ENCODE measurements at places on chromosomes 3 and 15.

GRCh38 chr15:101062471-101063171 is 143.5 kb downstream of the LRRK1 start:
- DNase-seq = peak; percentile 51

GRCh38 chr3:18246336-18247060 is 178.6 kb downstream of the SATB1 start:
- no peak for DNase-seq

DNA sequence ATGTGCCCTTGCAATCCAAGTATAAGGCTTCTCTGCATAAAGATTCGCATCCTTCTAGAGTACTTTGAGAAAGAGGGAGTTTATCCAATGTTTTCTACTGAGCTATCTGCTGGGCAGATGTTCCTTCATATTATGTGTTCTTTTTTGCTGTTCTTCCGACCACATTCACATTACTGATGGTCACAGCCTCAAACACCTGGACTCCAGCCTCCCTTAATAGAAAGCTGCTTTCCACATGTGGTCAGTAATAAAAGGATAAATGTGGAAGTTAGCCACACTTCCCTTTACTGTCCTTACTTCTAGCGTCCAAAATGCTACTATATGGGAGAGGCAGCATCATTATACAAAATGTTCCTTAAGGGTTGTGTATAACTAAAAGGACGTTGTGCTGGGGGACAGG is 116.9 kb downstream of the CD47 start:
- DNase-seq = no peak

GRCh38 chr3:13529196-13530112 is 19.5 kb upstream of the FBLN2 start:
- DNase-seq = no peak

- DNase-seq = no peak
Measured at GRCh38 chr3:42556089-42556632, 25.6 kb downstream of the SEC22C start.

DNA sequence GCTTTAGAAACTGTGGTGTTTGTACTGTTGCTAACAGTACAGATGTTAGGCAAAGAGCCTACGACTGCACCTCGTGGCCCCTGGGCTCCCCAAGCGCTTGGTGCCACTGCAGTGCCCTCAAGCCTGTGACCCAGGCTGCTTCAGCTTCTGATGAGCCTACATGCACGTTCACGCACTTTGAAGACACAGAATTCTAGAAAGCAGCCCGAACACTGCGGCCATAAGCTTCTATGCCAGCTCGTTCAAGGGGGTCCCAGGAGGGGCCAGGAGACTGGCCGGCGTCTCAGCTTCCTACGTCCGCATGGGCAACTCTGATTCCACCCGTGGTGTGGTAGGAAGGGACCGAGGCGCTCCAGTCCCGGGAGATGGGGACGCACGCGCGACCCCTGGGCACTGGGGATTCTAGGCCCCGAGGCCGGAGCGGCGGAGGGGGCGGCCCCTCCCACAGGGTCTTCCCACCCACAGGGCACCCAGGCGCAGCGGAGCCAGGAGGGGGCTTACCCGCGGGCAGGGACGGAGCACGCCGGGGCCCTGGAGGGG is 653 bp downstream of the MYO5C start:
- DNase-seq = no peak

- no peak for DNase-seq
Measured at GRCh38 chr15:65259367-65259797, 27.3 kb downstream of the PARP16 start.

GRCh38 chr3:147422601-147423536 is 13.7 kb downstream of the ZIC1 start:
- no peak for DNase-seq

GRCh38 chr3:156332304-156332703 is 211.9 kb downstream of the KCNAB1 start:
- DNase-seq = no peak

DNA sequence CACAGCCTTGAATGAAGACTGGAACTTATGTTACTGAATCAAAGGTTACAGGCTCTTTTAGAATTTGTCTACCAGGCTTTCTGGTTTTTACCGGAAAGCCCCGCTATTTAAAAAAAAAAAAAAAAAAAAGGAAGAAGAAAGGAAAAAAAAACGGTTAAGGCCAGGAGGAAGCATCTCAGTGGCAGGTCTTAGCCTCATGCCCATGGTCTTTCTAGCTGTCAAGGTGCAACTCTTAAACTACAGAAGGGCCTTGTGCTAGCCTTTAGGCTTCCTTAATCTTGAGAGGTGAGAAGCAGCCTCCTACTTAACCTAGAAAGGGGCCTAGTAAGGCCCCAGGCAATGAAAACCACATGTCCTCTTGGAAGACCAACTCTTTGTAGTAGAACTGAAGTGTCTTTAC is 77.5 kb downstream of the TBC1D5 start:
- no peak for DNase-seq

- DNase-seq = no peak
Measured at GRCh38 chr3:39315420-39315819, 14.1 kb upstream of the CCR8 start.

- DNase-seq = no peak
Measured at GRCh38 chr3:77412584-77412983, 372.7 kb downstream of the ROBO2 start.

- no peak for DNase-seq
Measured at GRCh38 chr3:135325726-135326235, 530.7 kb downstream of the EPHB1 start.

- no peak for DNase-seq
Measured at GRCh38 chr15:96598514-96598913, 268.0 kb downstream of the NR2F2 start.

DNA sequence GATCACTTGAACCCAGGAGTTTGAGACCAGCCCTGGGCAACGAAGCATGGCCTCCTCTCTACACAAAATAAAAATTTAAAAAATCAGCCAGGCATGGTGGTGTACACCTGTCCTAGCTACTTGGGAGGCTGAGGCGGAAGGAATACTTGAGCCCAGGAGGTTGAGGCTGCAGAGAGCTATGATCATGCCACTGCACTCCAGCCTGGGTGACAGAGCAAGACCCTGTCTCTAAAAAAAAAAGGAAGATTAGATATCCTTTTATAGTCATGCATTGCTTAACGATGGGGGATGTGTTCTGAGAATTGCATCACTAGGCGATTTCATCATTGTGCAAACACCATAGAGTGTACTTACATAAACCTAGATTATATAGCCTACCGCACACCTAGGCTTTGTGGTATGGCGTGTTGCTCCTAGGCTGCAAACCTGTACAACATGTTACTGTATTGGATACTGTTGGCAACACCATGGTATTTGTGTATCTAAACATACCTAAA is 12.6 kb downstream of the ALAS1 start:
- DNase-seq = no peak

- DNase-seq = no peak
Measured at GRCh38 chr3:104750581-104750980, 616.1 kb upstream of the ALCAM start.

GRCh38 chr3:28186748-28187147 is 54.7 kb upstream of the CMC1 start:
- no peak for DNase-seq

- DNase-seq = no peak
Measured at GRCh38 chr3:58175437-58176184, 35.2 kb downstream of the DNASE1L3 start.

- no peak for DNase-seq
Measured at GRCh38 chr3:120469440-120469839, 18.6 kb upstream of the FSTL1 start.

Measured in osteocyte (in vitro differentiated cells).